ENCODE measurements at places on chromosomes 3 and 15.

DNA sequence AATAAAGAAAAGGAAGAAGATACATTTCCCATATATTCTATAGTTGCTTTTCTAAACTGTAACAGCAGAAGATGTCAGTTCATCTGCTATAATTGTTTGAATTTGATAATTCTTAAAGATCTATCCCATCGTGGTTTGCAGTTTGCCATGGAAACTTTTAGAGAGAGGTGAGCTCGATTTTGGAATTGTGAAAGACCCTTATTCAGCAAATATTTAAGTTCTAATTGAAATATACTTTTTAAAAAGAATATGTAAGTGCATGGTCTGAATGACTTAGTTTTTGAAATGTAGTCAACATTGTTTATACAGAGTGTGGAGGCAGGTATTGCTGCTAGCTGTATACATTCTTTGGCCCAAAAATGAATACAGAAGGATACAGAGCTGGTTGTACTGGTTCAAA lies 127.7 kb downstream of the PDE8A start:
- no peak for DNase-seq

DNA sequence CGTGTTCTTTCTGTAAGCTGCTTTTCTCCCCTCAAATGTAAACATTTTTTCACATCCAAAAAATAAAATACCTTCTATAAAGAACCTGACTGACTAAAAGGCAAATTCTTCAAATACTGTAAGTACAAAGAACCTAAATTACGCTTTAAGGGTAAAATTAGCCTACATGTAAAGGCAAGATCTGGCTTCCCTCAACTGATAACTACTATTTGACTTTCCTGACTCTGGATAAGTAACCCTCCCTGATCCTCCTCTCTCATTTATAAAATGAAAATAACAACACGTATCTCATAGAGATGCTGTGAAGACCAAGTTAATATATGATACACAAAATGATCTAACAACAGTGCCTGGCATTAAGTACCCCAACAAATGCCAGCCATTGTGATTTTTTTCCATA lies 12.2 kb downstream of the ADAM10 start:
- no peak for DNase-seq

DNA sequence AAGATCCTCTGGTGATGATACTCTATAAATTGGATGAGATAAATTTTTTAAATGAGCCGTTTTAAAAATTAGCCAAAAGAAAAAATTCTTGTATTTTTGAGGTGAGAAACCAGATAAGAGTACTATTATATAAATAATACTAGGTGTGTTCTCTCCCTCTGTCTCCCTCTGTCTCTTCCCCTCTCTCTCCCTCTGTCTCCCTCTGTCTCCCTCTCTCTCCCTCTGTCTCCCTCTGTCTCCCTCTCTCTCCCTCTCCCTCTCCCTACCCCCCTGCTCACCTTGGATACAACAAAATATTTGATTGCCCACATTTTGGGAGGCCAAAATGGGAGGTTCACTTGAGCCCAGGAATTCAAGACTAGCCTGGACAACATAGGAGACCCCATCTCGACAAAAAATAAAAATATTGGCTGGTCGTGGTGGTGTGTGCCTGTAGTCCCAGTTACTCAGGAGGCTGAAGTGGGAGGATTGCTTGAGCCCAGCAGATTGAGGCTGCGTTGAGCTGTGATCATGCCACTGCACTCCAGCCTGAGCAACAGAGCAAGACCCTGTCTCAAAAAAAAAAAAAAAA lies 168.5 kb downstream of the TCF12 start:
- DNase-seq: no peak

DNA sequence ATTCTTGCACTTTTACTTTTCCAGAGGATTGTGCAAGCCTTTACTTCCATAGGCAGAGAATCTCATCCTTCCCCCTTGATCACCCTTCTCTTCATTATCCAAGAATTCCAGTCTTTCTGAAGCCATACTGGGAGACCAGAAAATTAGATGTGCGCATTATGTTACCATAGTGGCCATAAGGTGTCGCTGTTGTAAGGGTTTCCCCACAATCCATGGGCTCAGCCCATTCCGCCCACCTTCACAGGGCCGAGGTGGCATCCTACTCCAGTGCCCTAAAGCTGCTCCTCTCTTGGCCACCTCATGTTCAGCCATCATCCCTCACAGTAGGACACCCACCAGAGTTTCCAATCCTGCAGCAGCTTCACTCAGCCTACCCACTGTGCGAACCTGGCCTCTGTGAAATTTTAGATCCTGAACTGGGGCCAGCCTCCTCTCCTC lies 35.0 kb downstream of the CTSH start:
- peak; percentile 63 for DNase-seq

DNA sequence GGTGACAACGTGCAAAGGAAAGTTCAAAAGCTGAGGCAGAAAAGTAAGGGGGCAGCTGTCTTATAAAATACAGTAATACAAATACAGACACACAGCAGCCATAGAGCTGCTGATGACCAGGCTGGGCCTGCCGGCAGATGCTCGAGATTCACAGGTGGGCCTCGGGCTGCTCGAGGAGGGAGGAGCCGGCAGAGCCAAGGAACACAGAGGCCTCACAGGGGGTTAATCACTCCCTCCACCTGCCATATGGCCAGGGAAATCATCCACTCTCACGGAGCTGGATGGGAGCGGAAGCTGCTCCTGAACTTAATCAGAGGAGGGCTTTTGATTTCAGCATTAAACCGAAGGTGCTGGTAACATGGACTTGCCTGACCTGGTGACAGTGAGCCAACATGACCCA lies 29.6 kb upstream of the MGLL start:
- DNase-seq: no peak

- no peak for DNase-seq
Observed at GRCh38 chr3:99901200-99901926, 83.7 kb downstream of the CMSS1 start.

GRCh38 chr15:76011627-76012551 lies at the start of gene NRG4:
TSS of gene NRG4 (minus strand) at chr15:76012424. CDS start at chr15:76011230, 1,194 bp downstream.
- DNase-seq: peak; percentile 38

GRCh38 chr3:43917361-43917760 lies 226.6 kb downstream of the ABHD5 start:
- no peak for DNase-seq

GRCh38 chr3:119786409-119786808 lies 4.5 kb downstream of the NR1I2 start:
- no peak for DNase-seq

DNA sequence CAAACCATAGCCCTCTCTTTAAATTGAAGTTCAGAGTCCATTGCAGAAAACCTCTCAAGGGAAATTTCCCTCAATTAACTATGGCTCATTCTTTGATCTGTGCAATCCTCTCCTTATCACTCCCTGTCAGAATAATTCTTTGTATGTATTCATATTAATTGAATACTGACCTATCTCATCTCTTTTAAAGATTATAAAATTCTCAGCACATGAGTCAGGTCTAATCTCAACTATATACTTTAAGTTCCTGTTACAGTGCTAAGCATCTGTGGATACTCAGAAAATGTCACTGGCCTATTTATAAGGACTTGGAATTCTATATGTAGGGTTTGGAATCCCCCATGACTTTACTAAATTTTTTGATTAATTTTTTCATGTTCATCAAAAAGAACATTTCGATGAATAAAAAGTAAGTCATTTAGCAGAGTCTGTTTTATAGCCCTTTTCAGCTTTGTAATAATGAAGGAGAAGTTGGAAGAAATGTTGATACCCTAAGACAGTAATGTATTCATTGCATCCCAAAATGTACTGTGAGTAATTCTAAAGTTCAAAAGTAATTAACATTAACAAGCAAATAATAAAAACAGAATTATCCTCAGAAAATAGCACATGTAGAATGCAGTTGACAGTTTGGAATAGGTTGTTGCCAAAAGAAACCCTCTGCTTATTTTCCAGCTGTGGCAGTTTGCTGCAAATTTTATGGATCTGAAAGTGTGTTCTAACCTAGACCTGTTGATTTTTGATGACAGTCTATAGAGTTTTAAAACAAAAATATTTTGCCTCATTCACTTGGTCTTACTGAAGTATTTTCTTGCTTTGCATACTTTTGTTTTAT lies 503.4 kb upstream of the CBLB start:
- no peak for DNase-seq

DNA sequence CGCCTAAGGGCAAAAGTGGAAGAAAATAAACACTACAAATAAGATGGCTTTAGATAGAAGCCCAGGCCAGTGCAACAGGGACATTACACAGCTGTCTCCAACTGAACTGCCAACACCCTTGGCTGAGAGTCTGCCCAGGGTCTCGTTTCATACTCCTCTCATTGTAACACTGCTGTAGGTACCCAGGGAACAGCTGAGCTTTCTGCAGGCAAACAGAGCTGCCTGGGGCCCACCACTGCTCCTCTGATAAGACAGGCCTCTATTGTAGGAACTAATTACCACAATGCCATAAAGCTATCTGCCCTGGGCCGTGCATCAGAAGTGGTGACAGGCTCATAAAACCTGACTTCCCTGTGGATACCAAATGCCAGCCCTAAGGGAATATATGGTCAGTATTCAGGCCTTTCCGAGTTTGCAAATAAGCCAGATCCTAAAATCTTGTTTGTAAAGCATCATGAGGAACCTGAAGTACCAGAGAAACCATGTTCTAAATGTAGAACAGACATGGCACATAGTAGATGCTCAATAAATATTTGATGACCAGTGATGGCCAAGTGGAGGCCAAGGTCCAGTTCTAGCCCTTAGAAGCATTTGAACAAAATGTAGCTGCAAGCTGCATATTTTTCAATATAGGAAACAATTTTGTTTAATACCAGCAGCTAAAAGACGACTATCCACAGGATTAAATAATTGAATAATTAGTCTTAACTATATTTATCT lies 84.3 kb upstream of the NEO1 start:
- no peak for DNase-seq

DNA sequence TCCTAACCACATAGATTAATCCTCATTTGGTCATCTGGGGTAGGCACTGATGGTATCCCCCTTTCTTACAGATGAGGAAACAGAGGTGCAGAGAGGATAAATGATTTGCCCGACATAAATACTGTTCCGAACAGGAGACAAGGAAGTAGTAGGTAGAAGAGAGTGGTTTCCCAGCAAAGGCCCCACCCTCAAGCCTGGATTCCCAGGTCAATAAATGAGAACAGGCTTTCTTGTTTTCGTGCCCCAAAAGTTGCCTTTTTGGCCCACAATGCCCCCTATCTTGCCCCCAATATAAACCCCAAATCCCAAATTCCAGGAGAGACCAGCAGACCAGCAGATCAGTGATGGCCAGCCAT lies 125.5 kb upstream of the PRR20G start:
- no peak for DNase-seq

DNA sequence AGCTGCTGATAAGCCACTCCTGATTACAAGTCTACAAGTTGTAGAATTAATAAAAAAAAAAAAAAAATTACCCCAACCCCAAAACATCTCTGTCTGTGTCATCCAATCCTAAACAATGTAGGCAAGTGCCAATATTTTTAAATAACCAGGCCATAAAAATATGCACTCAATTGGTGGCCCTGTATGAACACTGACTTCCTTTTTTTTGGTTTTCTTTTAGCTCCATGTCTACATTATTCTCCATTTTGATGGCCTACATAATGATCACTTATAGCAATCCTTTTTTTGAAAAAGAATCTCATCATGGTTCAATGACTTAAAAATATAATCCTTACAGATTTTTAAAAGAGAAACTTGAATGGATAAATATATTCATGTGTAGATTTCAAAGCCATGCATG lies 72.1 kb downstream of the FOXP1 start:
- no peak for DNase-seq

GRCh38 chr3:118811236-118811732 lies 223.4 kb downstream of the IGSF11 start:
- no peak for DNase-seq

- no peak for DNase-seq
Observed at GRCh38 chr3:111917300-111917699, 58.2 kb downstream of the PHLDB2 start.

DNA sequence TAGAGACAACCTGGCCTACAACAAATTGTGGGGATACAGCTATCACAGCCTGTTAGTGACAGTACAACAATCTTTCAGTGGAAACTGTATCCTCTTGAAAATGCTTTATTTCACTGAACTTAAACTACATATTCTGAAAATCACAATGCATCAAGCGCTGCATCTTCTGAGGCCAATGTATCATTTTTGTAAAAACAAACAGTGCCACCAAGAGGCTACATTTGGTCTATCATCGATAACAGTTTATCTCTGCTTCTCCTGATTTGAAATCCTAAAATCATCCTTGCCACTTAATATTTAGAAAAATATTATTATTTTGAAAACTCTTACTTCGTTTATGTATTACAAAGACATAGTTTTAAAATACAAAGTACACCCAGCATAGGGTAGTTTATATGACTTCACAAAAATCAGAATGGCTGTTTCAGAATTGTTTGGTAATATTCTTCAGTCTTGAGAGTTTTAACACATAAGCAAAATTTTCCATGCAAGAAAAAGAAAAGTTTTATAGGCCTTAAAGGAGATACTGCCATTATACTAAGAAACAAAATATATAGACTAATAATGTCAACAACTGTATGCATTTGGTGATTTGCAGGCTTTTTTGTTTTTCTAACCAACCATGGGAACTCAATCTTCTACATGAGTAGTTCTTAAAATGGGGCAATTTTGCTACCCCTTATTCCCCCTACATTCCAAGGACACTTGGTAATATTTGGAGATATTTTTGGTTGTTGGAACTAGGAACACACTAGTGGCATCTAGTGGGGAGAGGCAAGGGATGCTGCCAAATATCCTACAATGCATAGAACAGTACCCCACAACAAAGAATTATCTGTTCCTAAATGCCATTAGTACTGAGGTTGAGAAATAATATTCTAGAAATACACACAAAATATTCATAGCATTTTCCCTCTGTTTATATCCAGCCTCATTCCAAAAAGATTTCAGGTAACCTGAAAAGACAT lies 42.3 kb downstream of the WDR72 start:
- peak; percentile 54 for DNase-seq

DNA sequence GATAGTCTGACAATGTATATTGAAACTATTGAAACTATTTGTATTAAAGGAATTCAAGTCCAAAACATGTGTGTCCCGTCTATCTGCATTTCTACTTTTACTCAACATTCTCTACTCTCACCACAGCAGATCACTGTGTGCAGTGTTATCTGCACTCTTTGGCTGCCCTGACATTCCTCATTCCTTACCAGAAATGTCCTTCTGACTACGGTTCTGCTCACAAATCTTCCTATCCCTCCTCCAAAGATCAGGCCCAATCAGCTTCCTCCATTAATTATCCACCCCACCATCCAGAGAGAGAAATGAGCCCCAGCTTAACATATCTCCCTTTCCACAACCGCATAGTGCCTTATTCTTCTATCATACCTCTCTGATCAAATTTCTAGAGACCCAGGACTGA lies 94.7 kb downstream of the TBL1XR1 start:
- DNase-seq: peak; percentile 34

GRCh38 chr3:9600597-9600996 lies 47.0 kb upstream of the LHFPL4 start:
- peak; percentile 46 for DNase-seq

- DNase-seq: no peak
Observed at GRCh38 chr3:44530911-44531310, 24.1 kb upstream of the ZKSCAN7 start.
